ENCODE measurements at places on chromosomes 3 and 15. TPM values are rescaled to one million over a fixed set of nuclear protein-coding genes. Genes with fewer than 3 reads are reported as not detected.
A peak's percentile ranks its signal among the peaks of the same experiment; 100 is the strongest.

DNA sequence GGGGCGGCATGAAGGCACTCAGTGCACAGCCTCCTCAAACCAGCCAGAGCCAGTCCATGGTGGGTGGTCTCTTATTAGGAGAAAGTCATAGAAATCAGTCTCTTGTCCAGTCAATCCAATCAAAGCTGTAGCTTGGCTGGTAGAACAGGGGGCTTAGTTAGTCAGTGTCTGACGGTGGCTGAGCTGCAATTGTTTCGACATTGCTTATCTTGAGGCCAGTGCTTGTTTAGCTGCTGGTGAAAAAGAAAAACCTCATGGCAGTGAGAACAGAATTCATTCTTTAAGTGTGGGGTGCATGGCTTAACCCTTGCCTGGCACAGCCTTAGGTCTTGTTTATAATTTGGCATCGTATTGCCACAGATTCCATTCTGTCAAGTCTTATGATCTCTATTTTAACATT, 53.9 kb downstream of the FGD5 start:
- no peak for DNase-seq
- H3K27ac ChIP-seq = no peak overlapping the region
- no peak overlapping the region for H3K4me3 ChIP-seq
- H3K4me1 ChIP-seq = peaks cover 13% of the 10 kb centered on the region
- peaks cover 14% of the 10 kb centered on the region for H3K27me3 ChIP-seq

DNA sequence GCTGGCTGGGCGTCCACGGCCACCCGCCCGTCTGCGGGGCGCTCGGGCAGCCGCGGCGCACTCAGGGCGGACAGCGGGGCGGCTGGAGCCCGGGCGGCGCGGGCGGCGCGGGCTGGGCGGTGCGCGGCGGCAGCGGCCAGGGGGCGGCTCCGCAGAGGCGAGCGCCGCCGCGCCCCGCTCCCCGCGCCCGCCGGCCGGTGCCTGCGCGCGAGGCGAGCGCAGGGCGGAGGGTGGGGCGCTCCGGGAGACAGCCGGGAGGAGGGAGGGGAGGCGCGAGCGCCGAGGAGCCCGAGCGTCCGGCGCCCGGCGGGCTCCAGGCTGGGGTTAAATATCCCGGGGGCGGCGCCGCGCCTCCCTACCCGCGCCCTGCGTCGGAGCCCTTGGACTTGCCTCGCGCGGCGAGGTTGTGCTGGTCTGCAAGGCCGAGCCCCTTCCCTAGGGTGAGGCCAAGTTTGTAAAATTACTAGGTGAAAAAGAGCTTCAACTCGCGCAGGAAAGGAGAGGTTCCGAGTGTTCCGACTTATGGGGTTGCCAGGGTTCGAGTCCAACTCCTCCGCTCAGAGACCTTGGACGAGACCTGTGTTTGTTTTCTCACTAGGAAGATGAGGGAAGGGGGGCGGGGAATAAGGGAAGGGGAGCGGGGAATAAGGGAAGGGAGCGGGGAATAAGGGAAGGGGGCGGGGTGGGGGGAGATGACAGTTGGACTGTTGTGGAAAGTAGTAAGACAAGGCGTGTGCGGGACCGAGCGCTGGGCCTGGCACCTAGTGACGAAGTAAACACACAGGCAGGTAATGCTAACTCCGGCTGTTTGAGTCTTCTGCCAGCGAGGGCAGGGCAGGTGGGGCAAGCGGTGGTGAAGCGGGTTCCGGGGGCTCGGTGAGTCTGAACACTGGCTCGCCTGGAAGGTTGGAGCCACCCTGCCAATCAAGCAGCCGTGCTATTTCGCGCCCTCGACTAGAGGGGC, at the start of gene TNFAIP8L3:
TNFAIP8L3 (minus strand) TSS at position 301 of the 964 bp plus-strand sequence. CDS start 311 bp downstream, outside the sequence.
- H3K4me3 ChIP-seq = peak within 1 kb of the TSS; percentile 69
- H3K4me1 ChIP-seq = peaks cover 6% of the 10 kb centered on the region
- H3K27me3 ChIP-seq = peaks cover 93% of the 10 kb centered on the region

DNA sequence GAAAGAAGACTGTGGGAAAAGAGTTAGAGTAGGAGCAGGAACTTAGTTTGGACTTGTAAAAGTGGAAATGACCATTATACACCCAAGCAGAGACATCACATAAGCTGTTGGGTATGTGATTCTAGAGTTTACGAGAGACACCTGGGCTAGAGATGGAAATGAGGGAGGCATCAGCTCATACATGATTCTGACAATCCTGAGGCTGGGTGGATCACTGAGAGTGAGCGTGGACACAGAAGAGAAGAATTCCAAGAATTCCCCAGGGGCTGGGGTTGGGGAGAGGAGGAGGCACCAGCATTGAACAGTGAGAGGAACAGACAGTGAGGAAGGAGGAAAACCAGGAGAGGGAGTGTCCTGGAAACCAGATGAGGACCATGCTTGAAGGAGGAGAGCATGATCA, 113.5 kb downstream of the KCNAB1 start:
- no peak overlapping the region for H3K4me3 ChIP-seq
- no peak overlapping the region for H3K27ac ChIP-seq
- H3K4me1 ChIP-seq = peaks cover 6% of the 10 kb centered on the region

- no peak for DNase-seq
- H3K4me1 ChIP-seq = peaks cover 3% of the 10 kb centered on the region
- no peak overlapping the region for H3K4me3 ChIP-seq
- no peaks in the 10 kb centered on the region for H3K27me3 ChIP-seq
- H3K36me3 ChIP-seq = peaks cover 5% of the 10 kb centered on the region
Observed at GRCh38 chr15:45249125-45249780, 2.8 kb upstream of the SLC28A2 start.

DNA sequence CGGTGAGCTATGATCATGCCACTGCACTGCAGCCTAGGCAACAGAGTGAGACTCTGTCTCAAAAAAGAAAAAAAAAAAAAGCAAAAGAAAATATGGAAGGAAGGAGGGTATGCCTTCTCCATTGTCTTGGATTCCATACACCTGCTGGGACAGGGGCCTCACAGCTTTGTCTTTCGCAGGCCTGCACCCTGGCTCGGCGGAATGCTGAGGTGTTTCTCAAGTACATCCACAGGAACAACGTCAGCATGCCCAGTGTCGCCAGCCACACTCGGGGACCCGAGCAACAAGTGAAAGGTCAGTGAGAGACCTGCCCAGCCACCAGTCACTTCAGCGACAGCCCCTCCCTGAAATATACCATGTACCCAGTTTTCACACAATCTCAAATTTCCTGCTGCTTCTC, 288.5 kb upstream of the UMPS start:
- no peak overlapping the region for H3K27ac ChIP-seq
- no peak for DNase-seq
- no peak overlapping the region for H3K4me3 ChIP-seq
- H3K4me1 ChIP-seq = peaks cover 3% of the 10 kb centered on the region
- peaks cover 18% of the 10 kb centered on the region for H3K36me3 ChIP-seq

GRCh38 chr3:118480101-118480860, 554.4 kb downstream of the IGSF11 start:
- H3K4me1 ChIP-seq = no peaks in the 10 kb centered on the region
- DNase-seq = no peak
- no peaks in the 10 kb centered on the region for H3K36me3 ChIP-seq
- no peak overlapping the region for H3K4me3 ChIP-seq
- no peaks in the 10 kb centered on the region for H3K27me3 ChIP-seq

DNA sequence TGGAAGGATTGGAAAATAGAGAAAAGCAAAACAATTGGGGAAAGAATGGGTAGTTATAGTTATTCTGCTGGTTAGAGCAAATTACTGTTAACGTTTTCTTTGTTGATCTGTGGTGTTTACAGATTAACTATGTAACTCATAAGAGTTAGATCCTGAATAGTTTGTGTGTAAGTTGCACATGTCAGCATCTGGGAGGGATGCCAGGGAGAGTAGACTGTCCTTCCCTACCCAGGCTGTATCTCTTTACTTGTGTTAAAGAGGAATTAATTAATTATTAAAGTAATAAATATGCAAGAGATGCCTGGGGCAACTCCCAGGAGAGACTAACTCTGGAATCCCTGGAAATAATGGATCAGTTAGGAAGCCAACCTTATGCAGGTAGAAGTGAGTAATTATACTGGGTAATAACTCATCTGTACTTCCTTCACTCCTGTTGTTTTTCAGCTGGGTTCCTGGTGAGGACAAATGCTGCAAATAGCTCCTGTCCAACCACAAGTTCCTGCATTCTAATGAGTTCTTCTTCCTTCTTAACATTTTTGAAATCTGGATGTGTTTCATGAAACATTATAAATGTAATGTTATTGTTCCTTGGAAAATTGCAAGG, 18.9 kb downstream of the GHRL start:
- H3K27me3 ChIP-seq = no peaks in the 10 kb centered on the region
- no peak overlapping the region for H3K4me3 ChIP-seq
- no peak overlapping the region for H3K27ac ChIP-seq
- peaks cover 13% of the 10 kb centered on the region for H3K36me3 ChIP-seq
- H3K4me1 ChIP-seq = peaks cover 9% of the 10 kb centered on the region

The TAGLN3 gene
- total RNA-seq = 1.8 TPM

The CYP1A1 gene
- total RNA-seq = 0.27 TPM

The MELTF gene
- 9.9 TPM for total RNA-seq

The GOLGA8S gene
- 0.50 TPM for total RNA-seq

The PLSCR5 gene
- total RNA-seq = not detected

The ARGFX gene
- not detected for total RNA-seq

The ISL2 gene
- total RNA-seq = 1.2 TPM

All from mesothelial cell of epicardium (in vitro differentiated cells).